ENCODE measurements at places on chromosomes 16 and 17. TPM values are rescaled to one million over a fixed set of nuclear protein-coding genes. Genes with fewer than 3 reads are reported as not detected.

Gene KRTAP9-2
- not detected for total RNA-seq

Gene PLD2
- 48.7 TPM for total RNA-seq

Gene TMC8
- total RNA-seq, result 16.2 TPM

Gene SOX9
- 67.0 TPM for total RNA-seq

Gene SAP30BP
- total RNA-seq, result 65.4 TPM

Gene UTS2R
- total RNA-seq, result not detected

Gene KRT27
- not detected for total RNA-seq

- no peak for DNase-seq
Observed at GRCh38 chr16:85624646-85625045, 11.5 kb downstream of the GSE1 start.

- DNase-seq, result peak; percentile 54
Observed at GRCh38 chr17:56593646-56594319, at the start of gene NOG. NOG (plus strand) TSS chr17:56593699; CDS start chr17:56594224, 525 bp downstream.

DNA sequence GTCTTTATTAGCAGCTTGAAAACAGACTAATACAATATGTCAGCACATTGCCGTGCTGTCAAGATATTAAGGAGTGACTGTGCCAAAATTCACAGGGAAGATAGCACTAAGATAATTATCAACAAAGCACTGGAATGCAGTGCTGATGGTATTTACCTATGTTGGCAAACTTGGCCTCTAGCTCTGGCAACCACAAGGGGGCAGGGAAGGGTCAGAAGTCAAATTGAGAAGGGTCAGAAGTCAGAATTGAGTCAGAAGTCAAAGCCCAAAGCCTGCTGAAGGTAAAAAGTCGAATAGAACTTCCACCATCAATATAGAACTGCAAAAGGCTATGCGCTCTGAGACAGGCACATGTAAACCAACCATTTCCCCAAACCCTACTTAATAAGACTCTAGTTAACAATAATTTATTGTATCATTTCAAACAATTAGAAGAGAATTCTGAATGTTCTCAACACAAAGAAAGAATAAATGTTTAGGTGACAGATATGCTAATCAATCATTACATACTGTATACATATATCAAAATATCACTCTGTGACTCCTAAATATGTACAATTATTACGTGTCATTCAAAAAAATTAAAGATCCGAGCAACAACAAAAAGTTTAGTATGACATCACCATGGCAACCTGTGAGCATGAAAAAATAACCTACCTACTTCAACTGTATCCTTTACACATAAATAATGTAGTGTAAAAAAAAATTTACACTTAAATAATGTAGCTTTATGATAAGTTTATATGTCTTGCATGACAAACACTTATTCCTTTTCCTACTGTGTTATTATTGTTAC, 916.1 kb downstream of the KCNJ2 start:
- no peak for DNase-seq

DNA sequence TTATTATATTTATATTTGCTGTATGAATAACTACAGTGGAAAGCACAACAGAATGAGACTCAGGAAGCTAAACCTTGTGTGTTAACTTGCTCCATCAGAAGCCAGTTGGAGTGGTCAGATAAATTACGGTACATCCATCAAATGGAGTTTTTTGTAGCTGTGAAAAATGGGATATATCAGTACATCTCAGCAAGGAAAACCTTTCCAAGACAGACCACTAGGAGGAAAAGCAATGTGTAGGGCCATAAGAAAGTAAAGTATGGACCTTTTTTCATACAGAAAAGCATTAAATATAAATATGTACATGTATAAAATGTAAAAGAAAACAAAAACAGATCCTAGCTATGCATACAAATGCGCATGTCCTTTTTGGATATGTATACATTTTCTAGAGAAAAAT, 403.8 kb upstream of the CDH11 start:
- DNase-seq, result no peak

- no peak for DNase-seq
Observed at GRCh38 chr17:48647103-48647962, 21.2 kb upstream of the HOXB9 start.

- peak; percentile 64 for DNase-seq
Observed at GRCh38 chr17:34110315-34110714, 144.8 kb upstream of the CCL2 start.

- DNase-seq, result no peak
Observed at GRCh38 chr17:59762049-59762823, 54.8 kb downstream of the VMP1 start.

Measured in mucosa of gallbladder (tissue), 1 donor.